ENCODE measurements at places on chromosomes 11 and 22.
A peak's percentile ranks its signal among the peaks of the same experiment; 100 is the strongest.

GRCh38 chr11:96122601-96123074 lies 198.7 kb upstream of the MTMR2 start:
- DNase-seq: no peak

DNA sequence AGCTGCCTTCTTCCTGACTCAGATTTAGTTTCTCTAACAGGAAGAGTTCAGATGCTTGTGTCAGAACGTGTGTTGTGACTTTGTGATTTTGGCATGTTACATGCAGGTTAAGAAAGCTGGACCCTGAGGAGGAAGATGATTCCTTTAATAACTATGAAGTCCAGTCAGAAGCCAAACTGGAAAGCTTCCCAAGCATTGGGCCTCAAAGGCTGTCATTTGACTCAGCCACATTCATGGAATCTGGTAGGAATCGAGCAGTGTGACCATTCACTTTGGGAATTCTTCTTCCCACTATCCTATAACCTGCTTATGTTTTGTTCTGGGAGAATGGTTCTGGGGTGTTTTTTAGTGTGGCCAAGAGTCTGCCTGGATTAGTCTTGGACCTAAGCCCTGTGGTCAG lies 48.0 kb downstream of the CABIN1 start:
- DNase-seq: peak; percentile 98

- DNase-seq: no peak
These were observed 687 bp upstream of the ARSA start for GRCh38 chr22:50628543-50629134.

GRCh38 chr11:30960387-30960992 lies 374.3 kb upstream of the MPPED2 start:
- peak; percentile 62 for DNase-seq

GRCh38 chr22:47090591-47091245 lies 328.3 kb downstream of the TBC1D22A start:
- DNase-seq: peak; percentile 74

DNA sequence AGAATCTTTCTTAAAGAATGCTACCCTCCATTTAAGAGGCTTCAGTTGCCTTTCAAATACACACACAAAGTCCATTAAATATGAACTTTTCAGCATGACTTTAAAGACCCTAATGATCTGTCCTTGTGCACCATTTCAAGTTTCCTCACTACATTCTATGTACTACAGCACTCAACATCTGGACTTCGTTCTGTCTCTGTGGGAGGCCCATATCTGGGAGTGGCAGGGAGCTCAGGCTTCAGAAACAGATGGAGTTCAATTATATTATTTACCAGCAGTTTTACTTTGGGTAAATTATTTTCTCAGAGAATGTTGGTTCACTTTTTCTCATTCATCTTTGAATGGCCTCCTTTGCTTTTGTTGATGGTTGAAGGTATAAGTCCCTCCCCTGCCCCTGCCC lies 67.4 kb downstream of the ANO3 start:
- DNase-seq: no peak

DNA sequence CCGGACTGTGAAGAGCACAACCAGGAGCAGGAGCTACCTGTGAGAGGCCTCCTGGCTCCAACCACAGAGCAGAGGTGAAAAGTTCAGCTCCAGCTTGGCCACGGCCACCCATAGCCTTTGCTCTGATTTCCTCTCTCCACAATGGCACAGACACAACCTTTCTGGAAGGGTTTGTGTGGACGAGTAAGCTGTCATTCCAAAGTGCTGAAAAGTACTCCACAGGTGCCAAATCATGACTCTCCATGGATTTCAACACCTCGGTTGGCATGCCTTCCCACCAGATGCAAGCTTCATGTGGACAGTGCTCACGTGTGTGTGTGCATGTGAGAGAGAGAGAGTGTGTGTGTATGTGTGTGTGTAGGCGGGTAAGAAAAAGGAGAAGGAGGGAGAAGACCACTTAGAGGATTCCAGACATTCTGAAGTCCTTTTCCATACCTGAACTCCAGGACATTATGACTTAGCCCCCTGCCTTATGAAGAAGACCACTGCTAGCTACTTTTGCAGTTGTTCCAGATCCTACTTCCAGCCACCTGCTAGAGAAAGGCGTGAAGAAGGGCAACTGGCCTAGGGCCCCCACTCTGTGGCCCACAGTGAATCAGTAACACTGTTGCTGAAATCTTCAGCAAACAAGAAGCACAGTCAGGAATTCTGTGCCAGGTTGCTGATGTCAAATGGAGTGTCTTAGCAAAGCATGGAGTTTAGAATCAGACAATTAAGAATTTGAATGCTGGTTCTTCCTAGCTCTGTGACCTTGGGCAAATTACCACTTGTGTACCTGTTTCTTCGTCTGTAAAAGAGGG lies 13.9 kb upstream of the NAV2 start:
- DNase-seq: peak; percentile 98

DNA sequence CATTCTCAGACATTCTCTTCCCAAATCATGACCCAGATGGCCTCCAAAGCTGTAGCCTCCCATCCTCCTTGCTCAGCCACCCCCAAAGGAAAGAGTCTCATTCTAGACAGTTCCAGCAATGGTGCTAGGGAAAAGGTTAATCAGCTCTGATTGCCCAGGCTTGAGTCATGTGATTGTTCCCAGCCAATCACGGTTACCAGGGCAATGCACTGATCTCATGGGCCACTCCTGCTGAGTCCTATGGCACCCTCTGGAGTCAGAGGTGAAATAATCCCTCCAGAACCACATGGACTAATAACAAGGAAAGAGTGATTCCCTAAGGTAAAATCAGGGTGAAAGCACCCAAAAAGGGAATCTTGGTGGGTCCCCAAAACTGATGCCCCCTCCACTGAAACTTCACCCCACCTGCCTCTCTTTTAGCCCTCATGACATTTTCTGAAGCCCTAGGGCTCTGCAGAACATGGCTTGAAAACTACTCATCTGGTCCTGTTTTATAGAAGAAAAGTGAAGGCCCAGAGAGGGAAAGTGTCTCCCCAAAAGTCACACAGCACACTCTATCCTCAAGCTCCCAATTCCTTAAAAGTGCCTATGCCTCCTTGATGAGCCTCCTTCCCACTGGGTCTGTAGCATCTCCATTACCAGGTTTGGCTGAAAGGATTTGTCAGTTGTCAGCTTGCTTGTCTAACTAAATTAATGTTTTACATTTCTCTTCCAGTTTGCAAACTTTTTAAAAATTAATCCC lies 203.7 kb downstream of the MN1 start:
- no peak for DNase-seq

GRCh38 chr11:103325686-103326069 lies 216.5 kb downstream of the DYNC2H1 start:
- DNase-seq: no peak

DNA sequence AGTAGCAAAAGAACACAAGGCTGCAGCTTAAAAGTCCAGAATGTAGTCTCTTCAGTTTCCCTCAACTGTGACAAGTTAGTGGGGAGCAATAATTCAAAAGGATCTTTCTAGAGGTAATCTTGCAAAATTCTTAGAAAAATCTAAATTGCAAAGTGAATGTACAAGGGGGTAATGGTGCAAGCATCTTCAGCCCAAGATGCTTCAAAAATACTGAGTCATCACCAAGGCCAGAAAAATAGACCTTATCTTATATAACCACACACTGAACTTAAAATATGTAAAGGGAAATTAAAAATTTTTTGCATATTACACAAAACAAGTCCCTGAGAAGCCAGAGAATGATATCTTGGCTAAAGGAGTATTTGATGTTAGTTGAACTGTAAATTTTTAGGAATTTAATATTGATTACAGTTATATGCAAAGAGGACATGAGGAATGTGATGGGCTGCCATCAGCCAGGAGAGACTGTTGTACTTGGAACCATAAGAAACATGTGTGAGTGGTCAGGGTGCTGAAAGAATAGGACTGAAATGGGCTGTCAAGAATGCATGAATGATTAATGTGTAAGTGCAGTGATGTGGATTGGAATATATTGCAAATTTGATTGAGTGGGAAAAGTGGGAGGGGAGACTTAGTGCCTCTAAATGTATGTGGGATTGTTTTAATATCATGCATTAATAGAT lies 85.7 kb upstream of the LIN7C start:
- peak; percentile 34 for DNase-seq

DNA sequence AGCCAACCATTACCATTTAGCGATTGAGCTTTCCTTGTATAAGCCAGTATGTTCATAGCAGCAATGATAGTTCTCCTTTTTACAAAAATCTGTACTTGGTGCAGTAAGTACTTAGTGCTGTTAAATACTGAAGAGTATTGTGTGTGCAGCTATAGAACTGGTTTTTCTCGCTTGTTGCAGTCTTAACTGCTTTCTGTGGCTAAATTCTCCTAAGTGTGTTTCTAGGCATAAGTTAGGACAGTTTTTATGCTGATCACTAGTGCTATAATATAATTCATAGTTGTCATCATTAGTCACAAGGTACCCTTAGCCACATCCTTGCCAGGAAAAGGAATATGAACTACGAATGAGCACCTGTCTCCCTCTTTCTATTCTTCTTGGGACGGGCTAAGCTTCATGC lies 107.7 kb downstream of the GRAMD1B start:
- DNase-seq: no peak

All from AG10803 (cell line).